Karpas-422 (cell line): ENCODE measurements at places on chromosomes 6 and 20. TPM values are rescaled to one million over a fixed set of nuclear protein-coding genes. Genes with fewer than 3 reads are reported as not detected.

DNA sequence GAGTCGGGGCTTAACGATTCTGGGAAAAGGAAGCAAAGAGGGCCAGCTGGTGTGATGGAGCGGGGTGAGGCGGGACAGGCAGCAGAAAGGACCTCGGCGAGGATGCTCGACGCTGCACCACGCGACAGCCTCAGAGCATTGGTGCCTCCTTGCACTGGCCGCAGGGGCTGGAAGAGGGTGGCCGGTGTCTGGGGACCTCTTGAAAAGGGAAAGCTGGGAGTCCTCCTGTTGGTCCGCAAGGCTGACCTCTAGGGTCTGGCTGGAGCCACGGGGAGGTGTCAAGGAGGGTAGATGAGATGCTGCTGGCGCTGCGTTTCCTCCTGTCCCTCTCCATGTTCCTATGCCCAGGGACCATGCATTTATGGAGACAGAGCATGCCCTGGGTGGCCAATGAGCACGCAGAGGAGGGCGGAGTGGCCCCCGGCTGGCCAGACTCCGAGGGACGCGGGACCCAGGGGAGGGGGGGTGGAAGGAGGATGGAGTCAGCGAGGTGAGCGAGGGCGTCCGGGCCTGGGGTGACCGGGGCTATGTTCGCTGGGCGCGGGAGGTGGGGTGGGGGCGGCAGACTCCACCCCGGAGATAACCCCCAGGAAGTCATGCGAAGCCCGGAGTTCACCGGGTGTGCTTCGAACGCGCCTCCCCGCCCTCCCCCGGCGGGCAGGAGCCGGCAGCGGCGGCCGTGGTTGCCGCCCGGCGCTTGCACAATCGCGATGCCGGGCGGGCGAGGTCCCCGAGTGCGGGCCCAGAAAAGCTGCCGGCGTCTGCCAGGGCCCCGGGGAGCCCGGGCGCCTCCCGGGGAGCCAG is at the start of gene CYP24A1:
Gene CYP24A1 (minus strand): TSS at position 334 of the 804 bp plus-strand sequence. CDS start 407 bp downstream, outside the sequence.
- DNase-seq: no peak

GRCh38 chr20:17810847-17811627 is 111.3 kb downstream of the BANF2 start:
- DNase-seq: no peak

GRCh38 chr6:41734666-41735426 is 562 bp downstream of the TFEB start:
- DNase-seq: peak; percentile 96

GRCh38 chr6:43683708-43684455 is 3.7 kb downstream of the MRPS18A start:
- peak; percentile 68 for DNase-seq

The TP53TG5 gene
- total RNA-seq: not detected in 2 replicates
